ENCODE measurements at places on chromosomes 12 and 14.
A peak's percentile ranks its signal among the peaks of the same experiment; 100 is the strongest.

- DNase-seq = no peak
Observed at GRCh38 chr12:90899456-90900182, 55.4 kb downstream of the CCER1 start.

- no peak for DNase-seq
Observed at GRCh38 chr12:56021889-56022497, 1.1 kb downstream of the IKZF4 start.

DNA sequence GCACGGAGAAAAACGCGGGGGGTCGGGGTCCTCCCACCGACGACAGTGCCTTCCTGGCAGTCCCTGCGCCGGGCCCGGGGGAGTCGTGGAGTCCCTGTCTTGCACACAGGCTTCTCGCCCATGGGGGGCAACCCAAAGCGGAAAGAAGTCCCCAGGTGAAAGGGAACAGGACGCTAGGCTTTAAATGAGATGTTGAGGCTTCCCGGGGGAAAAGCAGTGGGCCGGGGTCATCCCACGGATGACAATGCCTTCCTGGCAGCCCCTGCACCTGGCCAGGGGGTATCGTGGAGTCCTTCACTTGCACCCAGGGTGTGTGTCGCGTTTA is 162.9 kb upstream of the ALG10B start:
- DNase-seq = peak; percentile 20

- DNase-seq = no peak
Observed at GRCh38 chr12:79956896-79957295, 22.0 kb upstream of the PPP1R12A start.

DNA sequence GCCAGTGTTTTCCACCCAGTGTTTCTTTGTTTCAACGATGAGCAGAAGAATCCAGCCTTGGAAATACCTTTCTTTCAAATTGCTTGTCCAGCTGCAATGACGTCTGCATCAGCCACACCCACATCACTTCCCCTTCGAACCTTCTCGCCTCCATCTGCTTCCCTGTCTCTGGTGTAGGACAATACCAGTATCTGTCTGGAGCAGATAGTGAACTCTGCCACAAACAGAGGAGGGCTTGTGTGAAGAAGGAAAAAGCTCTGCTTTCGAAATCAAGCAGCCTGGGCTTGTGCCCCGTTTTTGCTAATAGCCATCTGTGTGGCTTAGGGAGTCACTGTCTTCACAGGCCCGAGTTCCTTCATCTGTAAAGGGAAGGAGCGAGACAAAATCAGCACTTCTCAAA is 415.4 kb downstream of the ZFP36L1 start:
- no peak for DNase-seq

GRCh38 chr14:64968651-64969050 is 3.5 kb downstream of the RAB15 start:
- DNase-seq = no peak

- DNase-seq = no peak
Observed at GRCh38 chr12:60421741-60422140, 825.9 kb downstream of the SLC16A7 start.

GRCh38 chr12:87671757-87672156 is 357.4 kb downstream of the C12orf50 start:
- DNase-seq = no peak

- DNase-seq = no peak
Observed at GRCh38 chr14:58082491-58083098, 69.4 kb downstream of the ARMH4 start.

DNA sequence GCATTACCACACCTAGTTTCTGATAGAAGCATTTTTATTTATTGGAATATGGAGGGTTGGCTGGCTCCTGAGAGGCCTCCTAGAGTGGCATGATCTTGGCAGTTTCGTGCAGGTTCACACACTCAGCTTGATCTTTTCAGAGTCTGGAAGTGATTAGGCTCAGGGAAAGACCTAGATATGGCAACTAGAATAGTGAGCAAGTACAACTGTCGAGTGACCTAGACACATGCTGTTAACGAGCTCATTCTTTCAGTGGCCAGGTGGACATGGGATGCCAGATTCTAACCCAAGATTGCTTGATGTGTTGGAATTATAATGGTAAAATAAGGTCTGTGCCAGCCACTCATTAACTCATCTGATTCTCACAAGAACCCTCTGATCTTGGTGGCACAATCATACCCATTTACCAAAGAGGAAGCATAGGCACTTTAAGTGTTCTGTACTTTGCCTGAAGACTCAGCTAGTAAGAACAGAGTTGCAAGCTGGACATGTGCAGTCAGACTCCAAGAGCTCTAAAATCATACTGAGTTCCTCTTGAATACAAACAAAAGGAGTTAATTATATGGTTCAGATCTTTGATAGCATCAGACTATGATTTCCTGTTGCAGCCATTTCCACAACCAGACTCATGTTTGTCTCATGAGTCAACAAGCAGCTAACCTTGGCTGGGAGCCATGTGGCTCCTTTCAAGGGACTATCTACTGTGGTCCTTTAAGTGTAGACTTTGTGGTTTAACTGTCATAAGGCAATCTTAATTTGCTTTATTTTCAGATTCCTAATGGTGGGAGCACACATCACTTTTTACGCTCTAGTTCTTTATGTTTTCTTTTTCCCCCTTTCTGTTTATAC is 144.2 kb downstream of the PLEKHA5 start:
- DNase-seq = no peak

DNA sequence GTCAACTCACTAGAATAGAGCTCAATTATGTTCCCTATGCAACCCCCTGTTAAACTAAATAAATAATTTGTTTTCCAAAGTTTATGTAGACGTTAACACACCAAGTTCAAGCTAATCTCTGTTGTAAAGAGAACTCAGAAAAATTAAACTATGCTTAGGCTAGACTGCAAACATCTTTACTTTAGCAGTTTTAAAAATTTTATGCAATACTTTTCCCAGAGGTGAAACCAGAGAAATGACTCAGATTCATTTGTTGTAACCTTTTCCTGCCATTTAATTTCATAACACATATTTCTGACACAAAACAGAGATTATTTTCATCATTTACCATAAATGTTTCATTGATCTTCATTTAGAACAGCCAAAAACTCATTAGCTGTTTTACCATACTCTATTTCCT is 27.4 kb downstream of the ABCC9 start:
- DNase-seq = no peak

DNA sequence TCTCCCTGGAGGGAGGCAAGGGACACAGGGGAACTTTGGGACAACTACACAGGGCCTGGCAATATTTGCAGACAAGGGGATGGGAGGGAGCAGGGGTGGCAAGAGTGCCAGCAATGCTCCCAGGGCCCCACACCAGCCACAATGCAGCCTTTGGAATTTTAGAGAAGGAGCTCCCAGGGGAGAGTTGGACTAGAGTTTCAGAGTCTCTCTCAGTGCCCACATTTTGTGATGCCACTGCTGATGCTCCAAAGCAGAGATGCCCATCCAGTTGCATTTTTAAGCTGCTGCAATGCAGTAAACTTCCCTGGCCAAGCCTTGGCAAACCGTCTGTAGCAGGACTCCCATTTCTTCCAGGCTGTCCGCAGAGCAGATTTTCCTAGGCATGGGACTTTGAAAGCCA is 98.9 kb downstream of the ZFP36L1 start:
- DNase-seq = no peak

GRCh38 chr12:54378796-54379397 is 5.6 kb downstream of the ZNF385A start:
- no peak for DNase-seq

GRCh38 chr12:121182222-121182893 is 27.6 kb upstream of the P2RX4 start:
- no peak for DNase-seq

DNA sequence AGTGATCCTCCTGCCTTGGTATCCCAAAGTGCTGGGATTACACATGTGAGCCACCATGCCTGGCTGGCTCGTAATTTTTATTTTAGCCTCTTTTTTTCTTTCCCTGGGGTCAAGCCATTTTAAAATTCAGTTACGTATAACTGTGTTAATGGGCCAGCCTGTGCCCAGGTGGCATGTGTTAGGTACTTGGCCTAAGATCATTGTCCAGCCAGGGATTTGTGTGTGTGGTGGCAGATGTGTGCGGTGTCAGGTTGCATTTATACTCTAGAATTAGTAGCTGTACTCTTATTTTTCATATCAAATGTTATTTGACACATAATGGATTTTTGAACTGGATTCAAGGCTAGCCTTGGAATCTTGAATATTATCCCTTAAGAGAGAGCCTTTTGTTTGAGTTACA is 69.3 kb downstream of the FBXO34 start:
- DNase-seq = no peak

- no peak for DNase-seq
Observed at GRCh38 chr14:26286913-26287205, 311.0 kb downstream of the NOVA1 start.

DNA sequence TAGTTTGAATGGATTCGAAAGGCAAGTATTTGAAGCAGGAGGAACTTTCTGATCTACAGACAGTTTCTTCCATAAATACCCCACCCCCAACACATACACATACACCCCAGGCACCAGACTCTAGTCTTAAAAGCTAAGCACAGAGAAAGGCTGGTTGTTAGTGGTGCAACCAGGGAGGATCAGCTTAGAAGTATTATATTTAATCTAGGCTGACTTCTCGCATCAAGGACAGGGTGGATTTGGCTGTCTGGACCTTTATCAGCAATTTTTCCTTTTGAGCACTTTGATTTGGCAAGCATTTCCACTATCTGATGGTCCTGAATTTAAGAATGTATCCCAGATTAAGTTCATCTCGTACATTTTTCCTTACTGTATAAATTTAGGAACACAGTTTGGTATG is 1489.8 kb upstream of the FLRT2 start:
- DNase-seq = no peak

DNA sequence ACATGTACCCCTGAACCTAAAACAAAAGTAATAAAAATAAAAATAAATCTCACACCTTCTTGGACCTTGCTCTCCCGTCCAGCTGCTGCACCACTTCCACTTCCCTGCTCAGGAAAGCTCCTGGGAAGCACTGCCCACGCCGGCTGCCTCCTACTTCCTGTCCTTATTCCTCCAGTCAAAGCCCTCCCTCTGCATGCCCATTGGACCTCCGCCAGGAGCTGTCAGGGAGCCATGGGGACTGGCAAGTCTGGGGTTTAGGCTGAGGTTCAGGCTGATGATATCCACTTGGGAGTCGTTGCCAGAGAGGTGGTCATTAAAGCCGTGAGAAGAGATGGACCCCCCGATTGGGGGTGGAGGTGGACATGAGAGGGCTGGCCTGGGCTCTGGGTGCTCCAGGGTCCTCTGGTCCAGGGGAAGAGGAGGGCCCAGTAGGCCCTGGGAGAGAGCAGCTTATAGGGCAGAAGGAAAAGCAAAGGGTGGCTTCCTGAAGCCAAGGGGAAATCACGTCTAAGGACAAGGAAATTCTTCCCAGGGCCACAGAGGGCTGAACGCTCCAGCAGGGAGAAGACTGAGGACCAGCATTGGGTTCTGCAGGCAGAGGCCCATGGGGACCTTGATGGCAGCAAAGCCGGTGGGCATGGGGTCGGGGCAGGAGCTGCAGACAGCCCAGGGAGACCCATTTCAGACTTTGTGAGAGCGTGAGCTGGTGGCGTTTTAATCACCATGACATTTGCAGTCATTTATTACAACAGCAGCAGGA is 78.7 kb downstream of the FZD10 start:
- DNase-seq = no peak

GRCh38 chr14:77556946-77557345 is 58.3 kb upstream of the ISM2 start:
- no peak for DNase-seq

- DNase-seq = no peak
Observed at GRCh38 chr12:77697126-77697525, 133.6 kb upstream of the NAV3 start.

- peak; percentile 24 for DNase-seq
Observed at GRCh38 chr12:123950476-123951349, 21.9 kb downstream of the CCDC92 start.

- DNase-seq = no peak
Observed at GRCh38 chr14:75310295-75311111, 31.9 kb downstream of the FOS start.

DNA sequence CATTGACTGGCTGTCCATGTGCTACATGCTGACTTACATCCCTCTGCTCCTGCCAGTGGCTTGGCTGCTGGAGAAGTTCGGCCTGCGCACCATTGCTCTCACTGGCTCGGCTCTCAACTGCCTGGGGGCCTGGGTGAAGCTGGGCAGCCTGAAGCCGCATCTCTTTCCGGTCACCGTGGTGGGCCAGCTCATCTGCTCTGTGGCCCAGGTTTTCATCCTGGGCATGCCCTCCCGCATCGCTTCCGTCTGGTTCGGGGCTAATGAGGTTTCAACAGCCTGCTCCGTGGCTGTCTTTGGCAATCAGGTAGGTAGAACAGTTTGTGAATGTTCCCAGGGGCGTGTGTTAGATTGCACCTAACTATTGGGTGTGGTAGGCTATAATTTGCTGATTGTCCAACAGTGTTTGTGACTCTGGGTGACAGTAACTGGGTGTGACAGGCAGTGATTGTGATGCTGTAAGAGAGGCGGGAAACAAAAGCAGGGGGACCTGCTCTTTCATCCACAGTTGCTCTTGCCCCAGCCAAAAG is 981 bp downstream of the FLVCR2 start:
- no peak for DNase-seq

DNA sequence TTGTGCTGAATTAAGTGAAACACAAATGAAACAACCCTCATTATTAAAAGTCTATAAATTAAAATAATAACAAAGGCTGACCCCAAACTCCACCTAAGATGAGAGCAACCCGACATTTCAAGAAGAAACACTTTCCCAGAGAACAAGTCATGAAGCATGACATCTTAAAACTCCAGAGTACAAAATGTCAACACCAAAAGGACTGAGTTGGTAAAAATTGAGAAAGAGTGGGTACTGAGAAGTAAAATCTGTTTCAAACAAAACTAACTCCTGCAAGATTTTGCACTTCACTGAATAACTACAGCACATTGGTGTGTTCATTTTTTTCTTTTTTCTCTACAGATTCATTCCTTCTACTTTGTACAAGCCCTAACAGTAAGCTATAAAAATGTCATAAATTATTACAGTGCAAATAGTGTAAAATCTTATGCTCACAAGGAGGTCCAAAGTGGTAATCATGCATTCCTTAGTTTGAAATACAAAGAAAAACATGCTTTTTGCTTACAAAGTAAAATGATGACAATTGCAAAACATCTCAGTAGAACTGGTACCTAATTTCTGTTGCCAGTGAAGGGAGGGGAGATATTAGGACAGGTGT is 31.8 kb downstream of the SLC35F4 start:
- no peak for DNase-seq

- no peak for DNase-seq
Observed at GRCh38 chr12:51661199-51661598, 70.2 kb downstream of the SCN8A start.

DNA sequence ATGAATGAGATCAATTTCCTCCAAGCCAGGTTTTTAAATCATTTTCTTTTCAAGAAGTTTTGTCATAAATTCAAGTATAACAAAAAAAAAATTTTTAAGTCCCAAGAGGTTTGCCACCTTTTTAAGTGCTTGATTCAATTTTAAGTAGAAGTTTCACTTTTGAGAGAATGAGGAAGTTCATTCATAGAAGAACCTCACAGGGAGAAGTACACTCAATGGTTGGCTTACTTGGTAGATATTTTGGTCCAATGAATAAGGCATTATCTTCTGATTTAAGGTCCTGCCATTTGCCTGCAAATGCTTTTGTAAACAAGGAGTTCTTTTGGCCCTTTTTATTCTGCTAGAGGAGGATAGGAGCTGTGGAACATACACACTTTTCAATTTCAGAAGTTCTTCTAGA is 96.7 kb upstream of the NOVA1 start:
- DNase-seq = no peak

GRCh38 chr12:68435816-68436215 is 103.7 kb upstream of the MDM1 start:
- DNase-seq = no peak

Measured in GM13976 (cell line).